Adrenal gland (tissue), 19 donors: ENCODE measurements at places on chromosomes 7 and 10. TPM values are rescaled to one million over a fixed set of nuclear protein-coding genes. Genes with fewer than 3 reads are reported as not detected.

Gene STOX1
- 8.3 TPM for total RNA-seq

- DNase-seq = no peak
Observed at GRCh38 chr10:107442035-107442505, 277.6 kb upstream of the SORCS1 start.

- DNase-seq = no peak
Observed at GRCh38 chr10:96238646-96239623, 32.4 kb downstream of the BLNK start.

DNA sequence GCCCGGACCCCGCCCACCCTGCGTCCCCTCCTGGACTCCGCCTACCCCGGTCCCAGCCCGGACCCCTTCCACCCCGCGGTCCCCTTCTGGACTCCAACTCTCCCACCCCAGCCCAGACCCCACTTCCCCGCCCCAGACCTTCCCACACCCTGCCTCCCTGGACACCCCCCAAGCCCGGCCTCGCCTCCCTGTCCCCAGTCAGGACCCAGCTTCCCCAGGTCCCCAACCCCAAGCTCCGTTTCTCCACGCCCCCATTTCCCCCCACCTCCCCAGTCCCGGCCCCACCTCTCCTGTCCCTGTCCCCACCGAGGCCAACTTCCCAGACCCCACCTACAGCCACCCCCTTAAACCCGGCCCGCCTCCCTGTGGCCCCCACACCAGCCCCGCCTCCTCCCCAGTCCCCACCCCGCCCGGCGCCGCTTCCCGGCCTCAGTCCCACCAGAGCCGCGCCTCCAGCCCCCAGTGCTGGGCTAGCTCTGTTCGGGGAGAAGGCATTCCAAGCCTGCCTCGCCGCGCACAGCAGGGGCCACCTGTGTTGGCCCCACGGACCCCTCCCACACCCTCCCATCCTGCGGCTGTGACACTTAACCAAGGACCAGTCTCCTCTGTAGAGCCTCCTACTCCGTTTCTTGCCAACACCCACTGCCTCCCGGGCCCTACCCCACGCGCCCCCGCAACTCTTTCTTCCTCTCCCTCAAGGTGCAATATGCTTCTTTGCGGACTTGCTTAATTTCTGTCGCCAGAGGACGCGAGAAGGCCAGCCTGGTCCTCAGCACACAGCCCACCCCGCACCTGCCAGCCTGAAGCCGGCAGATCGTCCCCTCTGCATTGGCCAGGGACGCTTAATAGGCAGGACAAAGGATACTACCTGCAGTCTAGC is 736 bp upstream of the ITIH5 start:
- DNase-seq = no peak

GRCh38 chr10:44008270-44008916 is 359.7 kb upstream of the ZNF32 start:
- DNase-seq = no peak

Gene OR13A1
- total RNA-seq = 0.14 TPM

- no peak for DNase-seq
Observed at GRCh38 chr7:23065974-23066373, 39.6 kb upstream of the KLHL7 start.

GRCh38 chr10:57716884-57717283 is 550.8 kb downstream of the IPMK start:
- DNase-seq = no peak

DNA sequence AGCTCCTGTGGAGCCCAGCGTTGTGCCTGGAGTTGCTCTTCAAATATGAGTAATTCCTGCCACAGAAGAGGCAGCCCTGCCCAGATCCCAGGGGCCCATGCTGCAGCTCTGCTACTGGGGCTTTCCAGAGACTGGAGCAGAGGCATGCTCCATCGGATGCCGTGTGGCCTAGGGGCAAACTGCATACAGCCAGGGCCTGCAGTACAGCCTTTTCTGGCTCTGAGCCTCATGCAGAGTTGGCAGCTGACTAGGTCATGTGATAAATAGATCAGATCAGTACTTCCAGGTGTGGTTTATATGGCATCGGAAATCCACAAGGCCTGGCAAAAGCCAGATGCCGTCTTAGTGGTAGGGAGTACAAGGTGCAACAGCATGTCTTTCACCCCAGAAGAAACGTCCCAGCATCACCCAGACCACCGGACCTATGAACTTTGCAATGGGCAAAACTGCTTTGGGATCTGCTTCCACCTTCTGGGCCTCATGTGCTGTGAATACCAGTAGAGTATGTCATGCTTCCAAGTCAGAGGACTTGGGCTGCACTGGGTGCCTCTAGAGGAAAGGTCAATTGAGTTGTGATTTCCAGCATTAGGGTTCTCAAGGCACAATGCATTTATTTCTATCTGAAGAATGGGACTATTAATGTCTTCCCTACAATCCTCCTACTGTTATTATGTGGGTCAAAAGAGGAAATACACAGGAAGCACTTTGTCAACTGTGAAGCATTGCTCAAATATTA is 250.7 kb upstream of the ZNF32 start:
- no peak for DNase-seq

Gene PPP1R3C
- 13.7 TPM for total RNA-seq

DNA sequence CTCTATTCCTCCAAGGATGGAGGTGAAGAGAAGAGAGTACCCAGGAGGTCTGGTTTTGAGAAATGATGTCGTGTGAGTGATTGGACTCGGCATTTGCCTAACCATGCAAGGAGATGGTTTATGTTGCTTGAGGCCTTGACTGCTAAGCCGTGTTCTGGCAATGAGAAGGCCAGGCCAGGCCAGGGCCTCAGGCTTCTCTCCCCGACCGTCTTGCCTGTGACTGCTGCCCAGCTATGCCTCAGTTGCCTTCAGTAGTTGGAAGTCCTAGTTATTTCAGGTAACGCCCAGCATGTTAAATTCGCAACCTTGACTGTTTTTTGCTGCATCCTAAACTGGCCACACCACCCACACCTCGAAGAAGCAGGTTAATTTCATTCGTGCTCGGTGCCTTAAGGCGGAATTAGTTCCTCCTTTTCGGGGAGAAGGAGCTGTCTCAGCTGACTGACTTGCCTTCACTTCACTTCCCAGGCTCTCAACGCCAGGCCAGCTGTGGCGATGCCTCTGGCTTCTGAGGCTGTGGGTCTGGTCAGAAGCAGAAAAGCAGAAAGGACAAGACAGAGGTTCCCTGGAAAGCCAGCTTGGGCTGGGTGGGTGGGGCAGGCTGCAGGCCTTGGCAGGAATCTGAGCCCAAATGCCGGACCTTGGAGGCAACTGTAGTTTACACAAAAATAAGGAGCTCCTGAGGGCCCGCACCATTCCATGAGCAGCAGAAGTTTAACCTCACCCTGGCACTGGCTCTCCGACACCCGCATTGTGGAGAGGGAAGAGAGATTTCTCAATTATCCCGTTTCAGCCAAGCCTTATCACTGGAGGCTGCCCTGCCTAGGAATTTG is 61.9 kb upstream of the SAMD8 start:
- no peak for DNase-seq

Gene SPDYE8
- not detected for total RNA-seq

GRCh38 chr7:37825038-37825437 is 23.4 kb upstream of the NME8 start:
- DNase-seq = no peak

DNA sequence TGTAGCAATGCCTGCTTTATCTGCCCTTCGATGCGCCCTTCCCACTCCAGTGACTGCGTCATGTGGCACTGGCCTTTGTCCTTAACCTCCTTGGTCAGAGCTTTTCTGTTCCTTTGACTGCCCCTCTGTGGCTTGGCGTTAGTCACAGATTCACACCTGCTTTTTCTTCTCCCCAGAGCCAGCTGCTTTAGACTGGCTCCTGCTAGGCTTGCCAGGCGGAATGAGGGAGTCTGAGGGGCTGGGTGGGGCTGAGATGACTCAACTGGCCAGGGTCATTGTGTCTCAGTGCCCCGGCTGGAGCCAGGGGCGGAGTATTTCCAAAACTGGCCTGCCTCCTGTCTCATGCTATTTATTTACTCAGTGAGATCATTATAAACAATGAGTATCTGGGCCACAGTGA is 194.1 kb downstream of the EMX2 start:
- no peak for DNase-seq

Gene FEZF1
- total RNA-seq = not detected

Gene SPDYE16
- not detected for total RNA-seq

DNA sequence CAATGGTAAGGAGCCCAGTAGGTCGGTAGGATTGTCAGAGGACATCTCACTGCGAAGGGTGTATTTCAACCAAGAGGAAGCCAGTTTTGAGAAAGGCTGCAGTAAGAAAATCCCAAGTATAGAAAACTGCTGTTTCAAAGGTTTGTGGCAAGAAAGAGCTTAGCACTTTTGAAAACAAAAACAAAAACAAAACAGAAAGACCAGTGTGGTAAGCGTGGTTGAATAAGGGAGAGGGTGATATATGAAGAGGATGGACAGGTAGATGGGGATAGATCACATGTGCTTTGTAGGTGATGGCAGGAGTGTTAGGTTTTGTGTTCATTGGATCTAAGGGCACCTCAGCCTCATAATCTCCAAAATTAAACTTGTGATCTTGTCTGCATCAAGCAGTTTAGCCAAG is 141.6 kb upstream of the WNT16 start:
- no peak for DNase-seq

DNA sequence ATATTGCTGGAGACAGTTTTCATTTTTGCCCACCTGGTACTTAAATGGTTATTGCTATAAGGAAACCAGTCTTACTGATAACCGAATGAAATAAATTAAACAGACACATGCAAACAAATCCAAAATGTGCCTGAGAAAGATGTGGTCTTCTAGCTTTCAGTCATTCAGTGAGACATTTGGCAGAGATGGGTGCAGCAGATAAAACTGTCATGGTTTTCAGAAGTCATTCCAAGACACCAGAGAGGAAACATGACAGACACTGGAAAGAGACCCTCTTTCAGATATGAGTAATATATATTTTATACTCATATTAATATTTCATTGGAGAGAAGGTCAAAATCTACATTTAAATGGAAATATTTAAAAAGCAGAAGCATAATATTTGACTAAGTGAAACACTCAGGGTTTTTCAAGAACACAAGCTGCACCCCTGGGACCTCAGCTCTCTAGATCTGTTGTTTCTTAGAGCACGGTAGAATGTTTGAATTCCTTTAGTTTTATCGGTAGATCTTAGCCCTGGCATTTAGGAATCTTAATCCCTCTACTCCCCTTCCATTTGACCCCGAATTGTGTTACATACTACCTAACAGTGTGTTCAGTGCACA is 246.1 kb downstream of the AUTS2 start:
- no peak for DNase-seq

DNA sequence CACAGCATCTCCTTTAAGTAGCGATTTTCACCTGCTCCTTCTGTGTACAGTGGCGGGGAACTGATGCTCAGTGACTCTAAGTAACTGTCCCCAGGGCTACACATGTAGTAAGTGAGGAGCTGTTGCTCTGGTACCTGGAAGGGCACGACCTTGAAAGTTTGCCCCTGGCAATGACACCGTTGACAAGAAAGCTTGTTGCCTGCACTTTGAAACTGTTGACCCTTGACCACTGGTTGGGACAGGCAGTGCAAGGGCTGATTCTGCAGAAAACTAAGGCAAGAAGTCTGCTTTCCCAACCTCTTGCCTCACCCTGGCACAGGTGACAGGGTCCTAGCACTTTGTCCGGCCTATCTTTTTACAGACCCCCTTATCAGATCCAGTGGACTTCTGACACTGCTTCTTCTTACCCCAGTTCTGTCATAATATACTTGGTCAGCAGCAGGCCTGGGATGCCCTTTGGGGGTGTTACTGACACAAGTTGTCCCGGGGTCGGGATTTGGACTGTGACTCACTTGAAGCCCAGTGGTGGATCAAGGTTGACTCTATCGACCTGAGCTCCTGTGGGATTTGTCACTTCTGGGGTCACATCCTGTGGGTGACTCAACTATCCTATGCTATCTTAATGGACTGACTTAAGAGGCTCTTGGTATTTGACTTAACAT is 5.8 kb downstream of the ACSL5 start:
- DNase-seq = no peak

Gene CYP3A7
- 1.9 TPM for total RNA-seq

DNA sequence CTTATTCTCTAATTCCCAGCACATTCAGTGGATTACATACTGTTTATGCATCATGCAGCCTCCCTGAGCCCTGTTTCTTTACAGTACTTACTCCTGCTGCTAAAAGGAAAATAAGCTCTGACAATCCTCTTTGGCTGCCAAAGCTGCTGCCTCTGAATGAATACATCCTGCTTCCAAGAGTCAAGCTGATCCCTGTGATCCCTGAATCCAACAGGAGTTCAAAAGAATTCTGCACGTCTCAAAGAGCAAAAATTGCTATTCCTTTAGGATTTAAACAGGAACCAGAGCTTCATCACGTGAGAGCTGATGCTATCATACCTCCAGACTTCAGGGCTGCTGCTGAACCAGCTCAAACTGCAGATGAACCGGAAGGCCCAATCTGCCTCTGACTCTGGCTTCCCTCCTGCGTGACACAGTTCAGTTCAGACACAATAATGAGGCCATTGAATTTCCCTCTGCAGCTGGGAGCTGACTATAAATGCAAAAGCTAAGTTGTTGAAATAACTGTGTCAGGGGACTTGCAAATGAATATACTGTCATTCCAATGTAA is 851.0 kb upstream of the PHF14 start:
- DNase-seq = peak; percentile 12

DNA sequence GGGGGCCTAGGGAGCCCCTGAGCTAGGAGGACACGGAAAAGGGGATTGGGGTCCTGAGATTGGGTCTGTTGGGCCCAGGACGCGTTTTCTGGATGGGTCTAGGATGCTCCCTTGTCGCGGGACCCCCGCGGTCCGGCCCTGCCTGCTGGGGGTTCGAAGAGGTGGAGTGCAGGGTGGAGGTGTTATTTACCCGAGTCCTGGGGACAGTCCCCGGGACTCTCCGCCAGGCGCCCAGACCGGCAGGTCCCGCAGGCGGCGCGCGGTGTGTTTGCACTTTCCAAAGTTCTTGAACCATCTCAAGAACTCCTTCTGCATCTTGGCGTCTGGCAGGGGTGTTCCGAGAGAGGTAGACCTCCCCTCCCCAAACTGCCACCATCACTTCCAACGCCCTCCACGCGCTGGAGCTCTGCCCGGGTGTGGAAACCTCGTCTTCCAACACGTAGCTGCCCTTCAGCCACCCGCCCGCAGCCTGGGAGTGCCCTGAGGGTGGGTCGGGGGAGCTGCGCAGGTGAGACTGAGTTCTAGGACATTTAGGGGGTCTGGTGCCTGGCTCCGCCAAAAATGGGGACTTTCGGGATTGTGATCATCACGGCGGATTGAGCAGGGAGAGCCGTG is 569 bp downstream of the CAV1 start:
- DNase-seq = peak; percentile 20

DNA sequence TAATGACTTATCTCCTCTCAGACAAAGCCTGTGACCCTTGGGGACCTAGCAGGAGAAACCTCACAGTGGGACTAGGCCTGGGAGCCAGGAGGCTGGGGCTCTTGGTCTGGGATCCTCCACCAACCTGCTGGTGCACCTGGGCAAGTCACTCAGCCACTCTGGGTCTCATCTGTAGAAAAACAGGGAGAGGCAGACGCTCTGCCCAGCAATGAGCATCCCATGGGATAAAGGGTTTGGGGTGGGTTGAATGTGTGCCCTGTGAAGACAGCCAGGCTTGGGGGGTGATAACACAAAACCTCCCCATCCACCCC is 81.6 kb downstream of the ZMIZ1 start:
- DNase-seq = no peak

DNA sequence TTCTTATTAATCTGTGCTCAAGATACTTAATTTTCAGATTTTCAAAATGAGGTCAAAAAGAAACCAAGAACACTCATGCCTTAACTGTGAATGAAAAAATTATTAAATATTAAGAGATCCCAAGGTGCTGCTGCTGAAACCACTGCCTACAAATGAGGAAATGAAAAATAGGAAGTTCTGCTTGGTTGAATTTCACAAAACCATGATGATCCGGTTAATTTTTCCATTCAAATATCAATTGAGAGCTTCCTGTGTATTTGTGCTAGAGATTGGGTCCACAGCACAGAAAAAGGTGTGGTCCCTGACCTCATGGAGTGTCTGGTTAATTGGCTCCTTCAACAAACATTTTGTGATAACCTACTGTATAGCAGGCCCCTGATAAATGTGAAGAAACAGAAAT is 132.7 kb upstream of the YAE1 start:
- DNase-seq = no peak
